ENCODE measurements at places on chromosomes 16 and 17. TPM values are rescaled to one million over a fixed set of nuclear protein-coding genes. Genes with fewer than 3 reads are reported as not detected.

The TBC1D3K gene
- polyA plus RNA-seq = not detected

DNA sequence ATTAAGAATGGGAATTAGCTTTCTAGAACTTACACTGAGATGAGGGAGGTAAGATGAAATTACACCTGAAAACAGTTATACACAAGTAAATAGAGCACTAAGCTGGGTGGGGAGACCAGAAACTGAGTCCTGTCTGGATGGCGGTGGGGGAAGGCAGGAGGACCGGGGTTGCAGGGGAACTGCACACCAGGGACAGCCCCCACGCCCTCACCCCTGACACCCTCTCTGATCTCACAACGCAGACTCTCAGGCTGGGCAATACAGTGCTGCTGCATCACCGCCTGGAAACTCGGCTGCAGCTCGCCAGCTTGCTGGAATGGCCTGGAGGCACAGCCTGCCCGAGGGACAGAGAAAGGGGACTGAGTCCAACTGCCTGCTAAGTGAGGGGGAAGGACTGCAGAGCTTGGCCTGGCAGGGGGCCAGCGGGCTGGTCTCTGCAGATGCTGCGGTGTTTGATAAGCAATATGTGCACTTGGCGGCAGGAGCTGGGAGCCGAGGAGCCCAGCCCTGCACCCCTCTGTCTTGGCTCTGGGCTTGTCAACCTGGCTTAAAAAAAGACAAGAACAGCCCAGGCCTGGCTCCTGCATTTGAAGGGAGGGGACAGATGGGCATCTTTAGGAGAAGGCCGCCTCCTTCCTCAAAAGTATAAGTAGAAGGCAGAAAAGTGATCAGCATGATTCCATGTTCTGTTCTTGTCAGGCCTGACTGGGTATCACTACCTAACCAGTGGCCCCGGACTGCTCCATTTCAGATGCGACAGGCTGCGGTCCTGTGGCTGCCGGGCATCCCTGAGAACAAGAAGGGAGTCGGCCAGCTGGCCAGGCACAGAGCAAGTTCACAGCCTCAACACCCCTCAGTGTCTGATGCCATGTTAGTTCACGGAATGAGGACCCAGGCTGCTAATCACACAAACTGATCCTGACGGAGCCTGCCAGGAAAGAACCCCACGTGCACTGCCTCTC is 30.2 kb downstream of the SPHK1 start:
- H3K36me3 ChIP-seq = no peaks in the 10 kb centered on the region
- peak; percentile 78 for DNase-seq
- no peaks in the 10 kb centered on the region for H3K4me1 ChIP-seq
- no peak overlapping the region for H3K4me3 ChIP-seq

DNA sequence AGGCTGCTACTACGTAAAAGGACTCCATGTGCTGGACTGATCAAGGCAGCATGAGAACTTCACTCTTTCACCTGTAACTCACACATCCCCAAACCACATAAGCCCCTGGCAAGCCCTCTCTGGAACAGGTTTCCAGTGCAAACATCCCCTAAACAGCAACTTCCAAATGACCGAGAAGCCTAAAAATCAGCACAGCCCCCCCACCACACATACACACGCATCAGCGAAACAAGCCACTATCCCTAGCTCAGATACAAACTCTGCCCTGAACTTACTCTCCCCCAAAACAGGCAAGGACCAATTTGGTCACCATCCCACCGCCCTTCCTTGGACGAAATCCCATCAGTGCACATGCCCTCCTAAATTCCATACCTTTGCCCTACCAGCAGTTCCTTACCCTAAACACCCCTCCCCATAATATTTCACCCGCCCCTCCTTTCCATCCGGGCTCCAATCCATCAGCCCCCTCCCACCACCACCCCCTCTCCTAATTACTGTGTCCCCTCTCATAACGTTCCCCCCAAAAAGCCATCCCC is 735 bp downstream of the LSM12 start:
- H3K4me1 ChIP-seq = peaks cover 10% of the 10 kb centered on the region
- H3K36me3 ChIP-seq = no peaks in the 10 kb centered on the region
- no peak for DNase-seq
- peak overlapping the region; percentile 76 for H3K27ac ChIP-seq
- H3K27me3 ChIP-seq = no peaks in the 10 kb centered on the region

The ALOXE3 gene
- 0.35 TPM for polyA plus RNA-seq

DNA sequence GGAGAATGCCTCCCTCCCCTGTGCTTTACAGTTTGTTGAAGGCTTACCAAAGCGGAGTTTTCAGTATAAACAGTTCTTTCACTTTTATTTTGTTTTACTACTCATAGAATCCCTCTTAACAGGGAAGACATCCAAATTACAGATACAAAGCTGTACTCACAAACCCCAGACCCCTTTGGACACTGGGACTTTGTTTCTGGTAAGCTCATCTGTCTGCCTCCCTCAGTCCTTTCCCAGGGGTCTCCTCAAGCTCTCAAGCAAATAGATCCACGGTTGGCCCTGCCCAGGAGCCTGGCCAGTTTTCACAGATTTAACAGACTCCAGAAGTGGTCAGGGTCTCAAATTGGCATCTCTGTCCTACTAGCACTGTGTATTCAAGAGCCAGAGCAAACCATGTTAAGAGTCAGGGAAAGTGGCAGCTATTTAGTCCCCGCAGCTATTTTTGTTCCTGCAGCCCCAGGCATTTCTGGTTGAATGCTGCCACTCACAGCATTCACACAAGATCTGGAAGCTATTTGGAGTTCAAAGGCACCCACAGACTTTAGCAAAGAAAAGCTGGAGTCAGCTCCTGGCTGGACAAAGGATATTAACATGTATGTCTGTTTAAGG is 54.2 kb downstream of the TMEM100 start:
- H3K4me3 ChIP-seq = no peak overlapping the region
- no peaks in the 10 kb centered on the region for H3K36me3 ChIP-seq
- no peak overlapping the region for H3K27ac ChIP-seq
- H3K4me1 ChIP-seq = no peaks in the 10 kb centered on the region

DNA sequence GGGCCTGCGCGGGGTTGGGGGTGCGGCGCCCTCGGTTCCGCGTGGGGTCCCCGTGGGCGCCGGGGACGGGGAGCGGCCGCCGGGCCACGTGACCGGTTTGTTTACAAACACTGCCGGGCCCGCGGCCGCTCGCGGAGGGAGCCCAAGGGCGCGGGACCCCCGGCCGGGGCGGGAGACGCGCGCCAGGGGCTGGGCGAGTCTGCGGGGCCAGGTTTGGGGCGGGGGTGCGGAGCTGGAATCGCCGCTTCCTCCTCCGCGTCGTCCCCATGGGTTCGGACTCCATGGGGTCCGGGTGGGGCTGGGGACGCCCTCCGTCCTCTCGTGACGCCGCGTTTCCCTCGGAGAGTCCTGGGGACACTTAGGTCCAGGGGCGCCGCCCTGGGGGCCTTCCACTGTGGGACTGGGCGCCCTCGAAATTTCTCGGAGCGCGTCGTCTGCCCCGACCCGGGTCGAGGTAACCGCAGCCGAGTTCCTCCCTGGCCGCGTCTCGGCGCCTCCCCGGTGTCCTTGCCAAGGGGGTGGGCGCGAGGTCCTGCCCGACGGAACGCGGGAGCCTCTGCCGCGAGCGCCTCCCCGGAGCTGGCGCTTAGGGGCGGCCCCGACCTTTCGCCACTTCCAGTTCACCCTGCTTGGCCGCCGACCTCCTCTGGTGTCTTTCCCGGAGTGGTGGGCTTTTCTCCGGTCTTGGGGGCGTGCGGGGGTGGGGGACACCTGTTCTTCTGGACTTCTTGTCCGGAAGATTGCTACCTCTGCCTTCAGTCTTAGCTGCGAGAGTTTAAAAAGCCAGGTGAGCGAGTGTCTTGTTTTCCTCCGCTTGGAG is 684 bp downstream of the YPEL2 start:
- peak; percentile 87 for DNase-seq
- H3K27me3 ChIP-seq = no peaks in the 10 kb centered on the region
- H3K27ac ChIP-seq = peak overlapping the region; percentile 79
- H3K4me3 ChIP-seq = peak overlapping the region; percentile 97

DNA sequence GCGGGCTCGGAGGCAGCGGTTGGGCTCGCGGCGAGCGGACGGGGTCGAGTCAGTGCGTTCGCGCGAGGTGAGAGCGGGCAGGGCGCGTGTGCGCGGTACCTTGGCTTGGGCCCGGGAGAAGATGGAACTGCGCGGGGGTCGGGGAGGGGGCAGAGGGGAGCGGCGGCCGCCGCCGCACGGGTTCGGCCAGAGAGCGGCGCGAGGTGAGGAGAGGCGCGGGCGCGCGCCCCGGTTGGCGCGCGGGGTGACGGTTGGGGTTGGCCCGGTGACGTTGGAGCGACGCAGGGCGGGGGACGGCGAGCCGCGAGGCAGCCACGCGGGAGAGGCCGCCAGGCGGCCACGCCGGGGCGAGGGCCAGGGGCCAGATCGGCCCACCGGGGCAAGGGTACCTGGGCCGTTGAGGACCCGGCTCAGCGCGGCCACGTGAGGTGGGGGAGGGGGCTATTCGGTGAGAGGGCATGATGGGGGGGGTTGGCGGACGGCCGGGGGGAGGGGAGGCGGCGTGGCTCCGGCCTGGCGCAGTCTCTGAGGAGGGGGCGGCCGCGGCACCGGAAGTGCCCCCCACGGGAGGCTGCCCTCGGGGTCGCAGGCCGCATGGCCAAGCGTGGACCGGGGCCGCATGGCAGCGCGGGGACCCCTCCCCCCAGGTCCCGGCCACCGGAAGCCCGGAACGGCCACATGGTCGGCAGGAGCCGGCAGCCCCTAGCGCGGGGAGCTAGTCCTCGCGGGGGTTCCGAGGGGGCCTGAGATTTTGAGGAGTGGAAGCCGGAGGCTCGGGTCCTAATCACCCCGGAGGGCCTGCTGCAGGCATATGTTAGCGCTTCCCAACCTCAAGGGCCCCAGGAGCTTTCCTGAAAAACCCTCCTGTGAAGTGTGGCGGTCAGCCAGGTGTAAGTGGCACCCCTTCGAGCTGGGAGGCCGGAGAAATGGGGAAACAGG is 527 bp downstream of the EIF5A start:
- peaks cover 19% of the 10 kb centered on the region for H3K4me1 ChIP-seq
- H3K27ac ChIP-seq = peak overlapping the region; percentile 96
- peak overlapping the region; percentile 96 for H3K4me3 ChIP-seq

- H3K36me3 ChIP-seq = no peaks in the 10 kb centered on the region
- peaks cover 12% of the 10 kb centered on the region for H3K4me1 ChIP-seq
- H3K27ac ChIP-seq = no peak overlapping the region
- H3K4me3 ChIP-seq = no peak overlapping the region
- H3K27me3 ChIP-seq = no peaks in the 10 kb centered on the region
These were observed 37.6 kb downstream of the USP10 start for GRCh38 chr16:84737192-84738011.

DNA sequence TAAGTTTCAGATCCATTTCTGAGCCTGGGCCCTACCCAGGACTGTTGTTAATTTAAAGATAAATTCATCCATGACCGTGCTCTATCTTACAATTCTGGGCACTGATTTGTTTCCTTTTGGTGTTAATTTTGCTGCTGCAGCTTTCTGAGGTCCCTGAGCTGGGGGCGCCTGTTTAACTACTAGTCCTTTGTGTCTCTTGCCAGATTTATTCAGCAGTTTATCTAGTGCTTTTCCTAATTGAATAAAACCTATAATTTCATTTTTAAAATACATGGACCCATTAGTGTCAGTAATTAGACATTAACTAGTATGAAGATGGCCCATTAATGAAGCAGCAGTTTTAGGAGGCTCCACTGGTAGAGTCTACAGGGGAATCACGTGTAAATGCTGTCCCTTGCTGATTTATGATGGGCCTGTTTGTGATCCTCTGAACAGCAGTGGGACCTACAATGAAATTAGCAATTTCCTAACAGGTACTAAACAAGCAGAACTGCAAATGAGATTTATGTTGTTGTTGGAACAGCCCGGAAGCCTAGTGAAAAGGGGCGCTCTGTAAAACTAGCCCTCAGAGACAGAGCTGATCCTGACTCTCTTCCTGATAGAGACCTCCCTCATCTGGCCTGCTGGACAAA is 54.7 kb downstream of the HS3ST2 start:
- no peaks in the 10 kb centered on the region for H3K4me1 ChIP-seq
- no peak overlapping the region for H3K27ac ChIP-seq
- H3K36me3 ChIP-seq = no peaks in the 10 kb centered on the region
- H3K27me3 ChIP-seq = no peaks in the 10 kb centered on the region
- no peak overlapping the region for H3K4me3 ChIP-seq

DNA sequence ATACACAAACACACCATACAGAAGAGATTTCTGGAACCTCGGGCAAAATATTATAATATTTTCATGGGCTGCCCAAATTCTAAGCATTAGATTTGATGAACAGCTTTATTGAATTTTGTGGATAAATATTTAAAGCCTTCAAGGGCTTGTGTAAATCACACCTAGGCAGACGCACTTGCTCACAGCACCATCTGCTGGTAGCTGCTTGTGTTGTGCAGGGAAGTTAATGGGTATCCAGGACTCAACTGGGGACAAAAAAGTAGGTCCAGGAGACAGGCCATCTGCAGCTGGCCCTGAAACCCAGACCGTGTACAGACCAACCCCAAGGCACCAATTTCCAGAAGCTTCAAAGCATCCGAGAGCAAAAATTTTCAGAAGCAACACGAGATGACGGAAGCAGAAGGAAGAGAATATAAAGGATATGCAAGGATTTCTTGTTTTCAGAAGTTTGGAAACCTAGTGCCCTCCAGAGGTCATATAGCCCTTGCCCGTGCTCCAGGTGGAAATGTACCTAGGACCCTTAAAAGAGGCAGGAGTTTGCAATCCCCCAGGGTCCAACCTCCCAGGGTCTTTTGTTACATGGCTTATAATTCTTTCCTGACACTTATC is 140.0 kb downstream of the CHD9NB start:
- H3K4me3 ChIP-seq = no peak overlapping the region
- no peak overlapping the region for H3K27ac ChIP-seq
- H3K4me1 ChIP-seq = no peaks in the 10 kb centered on the region
- no peaks in the 10 kb centered on the region for H3K27me3 ChIP-seq
- H3K36me3 ChIP-seq = no peaks in the 10 kb centered on the region

The EVPL gene
- polyA plus RNA-seq = 6.5 TPM

GRCh38 chr17:79581324-79581932 is 29.4 kb downstream of the RBFOX3 start:
- H3K4me1 ChIP-seq = no peaks in the 10 kb centered on the region
- no peak overlapping the region for H3K27ac ChIP-seq

DNA sequence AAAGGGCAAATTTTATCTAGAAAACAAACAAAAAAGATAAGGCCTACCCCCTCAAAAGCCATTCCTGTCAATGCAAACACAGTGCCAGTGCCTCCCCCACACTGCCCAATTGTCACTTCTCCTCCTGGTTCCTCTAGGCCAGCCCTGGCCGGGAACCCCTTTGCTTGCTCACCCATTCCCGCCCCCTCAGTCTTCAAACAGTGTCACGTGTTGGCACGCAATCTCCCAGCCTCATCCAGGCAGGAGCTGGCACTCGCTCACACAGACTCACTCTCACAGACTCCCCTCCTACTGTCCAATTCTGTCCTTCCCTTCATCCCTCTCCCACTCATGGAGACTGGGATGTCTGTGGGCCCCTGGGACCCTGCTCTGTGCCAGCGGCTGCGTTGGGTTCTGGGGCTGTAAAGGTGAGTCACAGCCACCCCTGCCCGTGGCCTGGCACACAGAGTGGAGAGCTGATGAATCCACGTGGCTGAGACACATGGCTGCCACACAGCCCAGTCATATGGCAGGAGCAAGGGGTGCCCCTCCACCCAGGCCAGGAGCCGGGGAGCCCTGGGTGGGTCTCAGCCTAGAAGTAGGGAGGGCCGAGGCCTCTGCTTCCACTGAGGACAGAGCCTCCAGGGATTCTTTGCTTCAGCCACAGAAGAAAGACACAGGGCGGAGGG is 54.8 kb downstream of the VAC14 start:
- no peak for DNase-seq
- peaks cover 19% of the 10 kb centered on the region for H3K4me1 ChIP-seq
- H3K27ac ChIP-seq = peak overlapping the region; percentile 77

The ITGAD gene
- polyA plus RNA-seq = not detected

Data from pancreas (tissue), 10 donors.